ENCODE measurements at places on chromosomes 3 and 15.

- DNase-seq: no peak
These were observed 966 bp upstream of the PKM start for GRCh38 chr15:72231833-72232478.

DNA sequence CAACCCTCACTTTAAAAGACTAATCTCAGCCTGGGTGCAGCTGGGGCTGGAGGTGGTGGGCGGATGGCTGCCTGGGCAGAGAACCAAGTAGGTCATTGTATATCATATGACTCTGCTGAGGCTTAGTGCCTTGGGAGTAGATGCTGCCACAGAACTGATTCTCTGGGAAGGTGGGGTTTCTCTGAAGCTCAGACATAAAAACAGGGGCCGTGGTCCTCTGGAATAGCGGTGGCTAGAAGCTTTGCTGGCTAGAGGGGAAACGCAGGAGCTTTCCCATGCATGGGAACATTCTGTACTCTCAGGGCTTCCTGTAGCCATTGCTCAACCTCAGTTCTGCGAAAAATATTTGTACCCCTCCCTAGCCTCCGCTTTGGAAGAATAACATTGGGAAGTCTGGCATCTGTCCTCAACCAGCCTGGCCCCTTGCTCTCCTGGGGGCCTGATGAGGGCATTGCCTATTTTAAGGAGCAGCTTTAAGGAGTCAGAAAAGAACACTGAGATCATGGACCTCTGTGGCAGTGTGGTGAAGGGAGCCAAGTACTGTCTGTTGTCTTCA is 14.7 kb downstream of the TIMP4 start:
- no peak for DNase-seq

GRCh38 chr3:73707772-73708171 is 83.0 kb upstream of the PDZRN3 start:
- no peak for DNase-seq

- no peak for DNase-seq
These were observed at the start of gene HEG1 for GRCh38 chr3:125055913-125056745. TSS of gene HEG1 (minus strand) at chr3:125055997. CDS start at chr3:125055890, 107 bp downstream.

- no peak for DNase-seq
These were observed 164.6 kb downstream of the SMAD6 start for GRCh38 chr15:66866656-66867055.

DNA sequence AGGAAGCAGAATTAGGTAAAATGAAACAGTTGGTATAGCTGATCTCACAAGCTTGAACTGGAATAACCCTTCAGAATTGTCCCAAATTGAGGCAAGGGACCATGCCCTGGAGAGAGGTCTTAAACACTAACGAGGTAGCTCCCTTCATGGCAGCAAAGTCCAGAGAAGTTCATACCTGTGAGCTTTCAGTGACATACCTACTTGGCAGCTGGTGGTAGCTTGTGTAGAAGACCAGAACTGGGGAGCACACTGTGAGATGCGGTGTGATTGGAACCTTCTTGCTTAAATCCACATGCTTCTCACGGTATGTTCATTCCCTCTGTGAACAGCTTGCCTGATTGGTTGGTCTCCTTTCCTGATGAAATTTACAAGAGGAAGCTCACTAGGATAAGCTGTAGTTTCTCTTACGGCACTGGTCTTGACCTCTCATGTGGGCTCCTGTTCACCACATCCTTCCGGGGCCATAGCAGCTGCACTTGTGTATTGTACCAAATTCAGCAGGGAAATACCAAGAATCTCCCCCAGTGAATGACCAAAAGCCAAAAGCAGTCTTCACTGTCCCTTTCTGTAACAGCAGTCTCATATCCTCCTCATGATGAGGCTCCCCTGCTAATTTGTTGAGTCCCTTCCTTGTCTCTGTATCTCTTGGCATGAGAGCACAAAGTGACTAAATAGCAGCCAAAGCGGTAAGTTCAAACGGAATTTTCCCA is 483.7 kb upstream of the FRG2C start:
- DNase-seq: no peak

- no peak for DNase-seq
These were observed 2.8 kb downstream of the EFHB start for GRCh38 chr3:19931180-19931692.

DNA sequence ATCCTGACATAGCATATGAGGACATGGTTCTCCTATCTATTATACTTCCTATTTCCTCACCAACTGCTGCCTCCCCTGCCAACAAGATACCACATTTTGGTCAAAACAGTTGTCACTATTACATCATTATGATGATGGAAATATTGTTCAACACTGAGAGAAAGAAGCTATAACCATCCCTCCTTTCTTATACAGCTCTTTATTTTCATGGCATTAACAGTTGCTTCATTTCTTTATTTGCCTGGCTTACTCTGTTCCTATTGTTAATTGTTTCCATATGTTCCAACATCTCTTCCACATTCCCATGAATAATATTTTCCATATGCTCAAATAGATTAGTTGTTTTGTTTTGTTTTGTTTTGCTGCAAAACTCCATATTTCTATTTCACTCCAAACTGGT is 40.8 kb upstream of the FILIP1L start:
- DNase-seq: no peak

- DNase-seq: no peak
These were observed 300.1 kb upstream of the LRRN1 start for GRCh38 chr3:3499012-3499562.

- DNase-seq: no peak
These were observed 1116.4 kb downstream of the OTOL1 start for GRCh38 chr3:162612991-162613390.

DNA sequence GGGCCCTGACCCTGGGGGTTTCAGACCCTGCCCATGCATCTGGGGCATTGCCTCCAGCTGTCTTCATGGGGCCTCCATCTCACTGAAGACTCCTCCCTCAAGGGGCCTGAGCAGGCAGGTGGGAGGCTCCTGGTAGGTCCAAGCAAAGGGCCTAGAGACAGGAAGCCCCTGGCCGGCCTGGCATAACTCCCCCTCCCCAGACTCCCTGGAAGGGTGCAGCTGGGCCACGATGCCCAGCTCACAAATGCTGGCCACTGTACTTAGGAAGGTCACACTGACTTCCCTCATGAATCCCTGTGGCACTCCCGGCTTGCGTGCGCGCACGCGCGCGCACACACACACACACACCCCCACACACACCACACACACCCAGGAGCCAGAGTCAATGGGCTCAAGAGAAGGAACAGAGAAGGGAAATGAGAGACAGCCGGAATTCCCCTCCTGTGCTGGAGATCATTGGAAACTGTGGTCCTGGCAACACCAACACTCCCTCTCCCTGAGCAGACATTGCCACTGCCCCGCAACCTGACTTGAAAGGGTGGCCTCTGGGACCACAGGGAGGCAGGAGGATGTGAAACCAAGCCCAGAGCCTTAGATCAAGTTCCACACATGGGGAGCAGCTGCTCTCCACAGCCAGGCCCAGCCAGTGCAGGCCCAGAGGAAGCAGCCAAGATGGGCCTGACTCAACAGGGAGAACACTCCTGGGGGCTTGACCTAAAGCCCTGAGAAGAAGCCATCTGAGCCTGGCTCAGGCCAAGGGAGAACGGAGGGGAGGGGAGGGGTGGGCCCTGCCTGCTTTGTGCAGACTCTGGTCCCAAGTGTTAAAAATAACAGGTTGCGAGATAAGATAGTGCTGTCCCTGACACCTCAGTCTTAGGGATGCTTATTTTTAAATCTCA is 69.7 kb downstream of the SCN5A start:
- no peak for DNase-seq

- no peak for DNase-seq
These were observed 577.3 kb upstream of the ZNF717 start for GRCh38 chr3:76362643-76363042.

GRCh38 chr3:128727485-128727884 is 1.5 kb downstream of the RAB7A start:
- no peak for DNase-seq

DNA sequence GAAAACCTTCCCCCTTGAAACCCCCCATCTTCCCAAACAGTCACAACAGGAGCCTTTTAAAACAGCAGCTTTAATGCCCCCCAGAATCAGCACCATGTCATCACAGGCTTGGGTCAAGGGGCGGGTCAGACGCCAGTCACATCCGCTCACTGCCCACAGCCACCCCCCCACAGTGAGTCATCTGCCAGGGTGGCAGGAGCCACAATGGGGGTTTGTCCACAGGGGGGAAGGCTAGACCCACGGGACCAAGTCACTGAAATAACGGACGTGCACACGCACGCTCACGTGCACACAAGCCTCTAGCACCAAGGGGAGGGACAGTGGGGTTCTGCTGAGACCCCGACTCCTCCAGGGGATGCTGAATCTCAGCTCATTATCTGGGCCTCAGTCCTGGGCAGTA is 441 bp upstream of the UCN2 start:
- DNase-seq: no peak

DNA sequence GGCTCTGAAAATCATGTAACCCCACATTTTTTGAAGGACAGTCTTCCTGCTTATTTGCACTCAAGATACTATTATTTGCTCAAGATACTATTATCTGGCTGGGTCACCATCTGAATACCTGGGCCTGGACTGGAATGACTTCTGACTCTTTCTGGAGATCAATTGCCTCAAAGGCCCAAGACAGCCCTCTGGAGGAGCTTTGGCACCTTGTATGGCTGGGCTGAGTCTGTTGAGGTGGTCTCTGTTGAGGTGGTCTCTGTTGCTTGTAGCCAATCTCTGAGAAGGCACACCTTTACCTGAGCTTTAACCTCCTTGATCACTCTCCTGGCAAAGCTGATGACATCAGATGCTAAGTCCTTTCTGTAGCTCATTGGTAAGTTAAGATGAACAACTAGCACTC is 33.0 kb downstream of the SPATA12 start:
- no peak for DNase-seq

DNA sequence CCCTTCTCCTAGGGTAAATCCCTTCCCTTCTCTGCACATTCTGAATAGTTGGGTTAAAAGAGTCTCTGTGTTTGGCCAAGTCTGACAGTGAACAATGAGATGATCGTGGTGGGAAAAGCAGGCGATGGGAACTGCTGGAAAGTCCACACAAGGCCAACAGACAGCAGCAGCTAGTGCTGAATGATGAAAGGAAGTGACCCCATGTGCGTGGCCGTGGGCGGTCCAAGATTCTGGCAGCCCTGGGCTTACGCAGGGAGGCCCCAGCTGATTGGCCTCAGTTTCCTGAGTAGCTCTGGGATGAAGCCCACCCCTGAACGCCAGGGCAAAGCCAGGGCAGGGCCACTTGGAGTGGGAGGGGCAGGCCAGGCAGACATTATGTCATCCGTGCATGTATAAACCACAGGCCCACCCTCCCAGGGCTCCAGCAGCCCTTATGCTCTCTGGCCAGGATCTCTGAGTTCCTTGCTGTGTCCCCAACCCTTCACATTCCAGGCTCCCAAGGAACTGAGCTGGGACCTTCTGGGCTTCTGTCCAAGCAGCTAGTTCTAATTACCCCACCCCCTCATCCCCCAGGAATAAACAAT is 57.8 kb downstream of the CDC25A start:
- DNase-seq: no peak

DNA sequence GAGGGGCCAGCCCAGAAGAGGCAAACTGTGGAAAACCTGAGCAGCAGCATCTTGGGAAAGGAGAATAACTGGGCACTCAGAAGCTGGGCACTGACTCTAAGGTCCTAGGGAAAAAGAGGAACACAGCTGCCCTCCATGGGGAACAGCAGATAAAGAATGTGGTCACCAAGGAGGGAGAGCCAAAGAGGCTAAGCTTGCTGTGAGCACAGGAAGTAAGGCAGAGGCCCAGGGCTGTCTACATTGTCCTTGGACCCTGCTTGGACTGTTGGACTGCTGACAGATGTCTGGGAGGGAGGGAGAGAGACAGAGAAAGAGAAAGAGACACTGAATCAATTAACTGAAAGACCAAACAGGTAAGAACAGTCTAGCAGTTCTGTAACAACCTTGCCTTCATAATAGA is 4.5 kb upstream of the MNS1 start:
- no peak for DNase-seq

DNA sequence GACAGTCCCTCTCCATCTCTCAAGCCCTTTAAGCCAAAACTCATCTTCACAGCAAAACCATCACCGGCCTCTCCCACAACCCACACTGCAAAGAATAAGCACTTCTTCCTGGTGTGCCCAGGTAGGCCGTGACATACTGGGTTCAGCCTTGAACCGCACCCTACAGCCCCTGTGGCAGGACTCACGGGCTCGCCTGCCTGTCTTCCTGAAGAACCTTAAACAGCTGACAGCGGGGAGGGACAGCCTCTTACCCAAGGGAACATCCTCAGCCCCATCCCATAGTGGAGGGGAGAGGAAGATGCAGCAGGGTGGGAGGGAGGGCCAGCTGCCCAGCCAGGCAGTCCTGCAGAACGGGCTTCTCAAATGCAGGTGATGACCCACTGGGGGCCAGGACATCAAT is 40.2 kb downstream of the TBC1D2B start:
- DNase-seq: no peak

- no peak for DNase-seq
These were observed 58.8 kb downstream of the CFAP20DC start for GRCh38 chr3:58991026-58991425.

DNA sequence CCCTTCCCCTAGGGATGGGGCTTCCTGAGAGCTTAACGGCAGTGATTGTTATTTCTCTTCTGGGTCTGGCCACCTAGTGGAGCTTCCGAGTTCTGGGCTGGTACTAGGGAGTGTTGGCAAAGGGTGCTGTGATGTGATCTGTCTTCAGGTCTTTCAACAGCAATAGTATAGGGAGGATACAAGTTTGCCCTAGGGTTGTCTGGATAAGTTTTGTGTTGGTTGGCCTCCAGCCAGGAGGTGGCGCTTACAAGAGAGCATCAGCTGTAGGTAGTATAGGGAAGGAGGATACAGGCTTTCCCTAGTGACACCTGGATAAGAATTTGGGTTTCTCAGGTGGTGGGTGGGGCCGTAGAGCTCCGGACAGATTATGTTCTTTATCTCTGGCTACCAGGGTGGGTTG is 19.2 kb upstream of the CPOX start:
- no peak for DNase-seq

- no peak for DNase-seq
These were observed 56.1 kb downstream of the CRTC3 start for GRCh38 chr15:90585863-90586262.

GRCh38 chr15:26128611-26129140 is 265.5 kb upstream of the ATP10A start:
- DNase-seq: no peak

DNA sequence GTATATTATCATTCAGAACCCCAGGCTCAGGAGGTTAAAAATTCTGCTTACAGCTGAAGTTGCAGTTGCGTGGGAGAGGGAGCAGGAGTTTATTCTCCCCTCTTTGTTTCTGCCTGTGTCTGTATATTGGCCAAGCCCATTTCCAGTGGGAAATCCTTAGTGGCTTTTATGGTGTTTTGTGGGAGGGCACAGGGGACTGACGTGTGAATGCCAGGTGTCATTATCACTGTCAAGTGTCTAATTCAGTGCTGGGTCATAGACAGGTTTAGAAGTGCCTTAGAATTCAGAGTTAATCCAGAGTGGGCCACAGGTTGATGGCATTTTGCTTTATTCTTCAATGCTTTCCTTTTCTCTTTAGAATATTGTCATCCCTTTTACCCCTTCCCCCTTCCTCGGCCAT is 33.4 kb downstream of the SLCO3A1 start:
- no peak for DNase-seq

DNA sequence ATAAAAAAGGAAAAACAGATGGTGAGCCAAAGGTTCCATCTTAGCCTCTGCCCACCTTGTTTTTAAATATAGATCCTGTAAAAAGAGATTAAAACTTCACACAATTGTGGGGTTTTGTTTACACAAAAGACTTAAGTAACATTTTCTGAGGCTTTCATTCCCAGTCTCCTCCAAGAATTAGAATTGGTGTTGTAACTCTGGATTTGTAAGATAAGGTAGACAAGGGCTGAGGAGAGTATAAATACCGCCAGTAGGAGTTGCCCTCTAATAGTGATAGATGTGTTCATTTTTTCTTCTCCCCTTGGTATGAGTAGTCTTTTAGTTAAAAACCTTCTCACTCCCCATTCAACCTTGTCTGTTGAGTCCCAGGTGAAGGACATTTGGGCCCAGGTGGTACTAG is 8.5 kb downstream of the MINDY2 start:
- no peak for DNase-seq

Measured in cortex of kidney (tissue), 1 donor.